Panc1 (cell line): ENCODE measurements at places on chromosomes 1 and 21.

DNA sequence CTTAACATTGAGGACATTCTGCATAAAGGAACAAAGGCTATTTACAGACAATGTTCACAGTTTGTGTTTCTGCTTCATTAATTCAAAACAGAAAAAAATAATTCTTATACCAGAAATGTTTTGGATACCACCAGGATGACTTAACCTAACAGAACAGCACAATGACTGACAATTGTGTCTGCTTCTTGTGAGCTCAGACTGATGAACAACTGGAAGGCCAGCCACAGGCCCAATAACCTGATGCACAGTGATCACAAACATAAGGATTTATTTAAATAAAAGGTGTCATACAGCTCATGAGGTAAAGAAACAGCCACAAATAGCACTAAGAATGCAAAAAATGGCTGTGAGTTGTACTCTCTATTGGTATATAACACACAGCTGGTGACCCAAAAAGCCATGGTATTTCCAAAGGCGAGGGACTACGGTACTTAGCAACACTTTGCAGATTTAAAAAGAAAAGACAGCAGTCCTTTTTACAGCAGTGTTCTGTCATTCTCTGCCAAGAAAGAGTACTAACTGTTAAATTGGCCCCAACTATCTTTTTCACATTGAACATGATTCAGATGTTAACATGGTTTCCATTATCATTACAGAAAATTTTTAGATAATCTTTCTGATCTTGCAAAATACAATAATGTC lies 32.1 kb upstream of the DDAH1 start:
- no peak for DNase-seq
- peak overlapping the region; percentile 85 for H3K27ac ChIP-seq
- H3K27me3 ChIP-seq: no peaks in the 10 kb centered on the region
- no peak overlapping the region for H3K4me3 ChIP-seq
- H3K36me3 ChIP-seq: no peaks in the 10 kb centered on the region; the same call in 1 of the 2 replicates
- H3K4me1 ChIP-seq: peaks cover 45% of the 10 kb centered on the region

GRCh38 chr1:47340227-47340626 lies 6.6 kb downstream of the CMPK1 start:
- H3K27me3 ChIP-seq: no peaks in the 10 kb centered on the region
- DNase-seq: no peak
- H3K4me1 ChIP-seq: peaks cover 4% of the 10 kb centered on the region; the same call in 1 of the 2 replicates

DNA sequence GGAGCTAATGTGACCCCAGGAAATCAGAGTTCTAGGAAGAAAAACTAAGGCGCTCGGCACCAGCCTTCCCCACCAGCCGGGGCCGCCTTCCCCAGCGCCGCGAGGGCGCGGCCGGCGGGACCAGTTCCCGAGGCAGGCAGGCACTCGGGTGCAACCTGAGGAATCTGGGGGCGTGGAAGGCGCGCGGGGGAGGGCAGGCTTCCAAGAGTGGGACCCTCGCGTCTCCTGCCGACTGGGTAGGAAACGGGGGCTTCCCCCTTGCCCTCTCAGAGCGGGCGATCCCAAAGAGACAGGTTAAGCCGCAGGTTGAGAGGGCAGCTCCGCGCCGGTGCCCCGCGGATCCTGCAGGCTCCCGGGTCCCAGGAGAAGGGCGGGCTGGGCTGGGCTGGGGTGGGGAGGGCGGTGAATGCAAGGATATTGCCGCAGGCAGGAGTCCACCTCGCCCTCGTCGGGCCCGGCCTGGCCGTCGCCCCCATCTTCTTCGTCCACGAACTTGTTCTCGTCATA lies 431 bp downstream of the ARPC5 start:
- peak overlapping the region; percentile 88 for H3K27ac ChIP-seq
- H3K4me1 ChIP-seq: peaks cover 19% of the 10 kb centered on the region
- H3K36me3 ChIP-seq: peaks cover 12% of the 10 kb centered on the region

GRCh38 chr1:109875874-109876273 lies 34.8 kb upstream of the CSF1 start:
- DNase-seq: no peak
- H3K36me3 ChIP-seq: no peaks in the 10 kb centered on the region
- H3K4me3 ChIP-seq: no peak overlapping the region

- DNase-seq: no peak
- H3K4me3 ChIP-seq: no peak overlapping the region
- H3K4me1 ChIP-seq: no peaks in the 10 kb centered on the region
- no peaks in the 10 kb centered on the region for H3K27me3 ChIP-seq
- H3K27ac ChIP-seq: no peak overlapping the region
Observed at GRCh38 chr1:174786358-174786757, 213.4 kb upstream of the CACYBP start.

- H3K4me3 ChIP-seq: no peak overlapping the region
- no peaks in the 10 kb centered on the region for H3K27me3 ChIP-seq
- H3K4me1 ChIP-seq: 0 out of 2 replicates have a peak, but pooled peaks cover 12% of the 10 kb centered on the region
- H3K36me3 ChIP-seq: no peaks in the 10 kb centered on the region
Observed at GRCh38 chr21:42096566-42096965, 25.4 kb downstream of the UMODL1 start.

DNA sequence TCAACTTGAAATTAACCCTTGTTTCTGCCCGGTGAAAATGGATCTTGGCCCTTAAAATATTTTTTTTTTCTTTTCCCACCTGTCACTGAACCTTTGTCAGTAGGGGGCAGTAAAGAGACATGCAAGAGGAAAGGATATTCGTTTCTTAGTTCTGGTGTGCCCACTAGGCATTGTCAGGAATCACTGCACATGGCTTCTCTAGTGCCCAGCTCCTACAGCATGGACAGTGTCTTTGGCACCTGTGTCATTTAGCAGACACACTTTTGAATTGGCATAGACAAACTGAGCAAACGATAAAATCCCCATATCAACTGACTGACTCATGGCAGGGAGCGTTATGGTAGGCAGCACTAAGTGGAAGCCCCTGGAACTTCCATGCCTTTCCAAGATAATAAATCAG lies 1048.1 kb downstream of the BRINP3 start:
- H3K4me1 ChIP-seq: no peaks in the 10 kb centered on the region
- no peaks in the 10 kb centered on the region for H3K36me3 ChIP-seq
- no peak overlapping the region for H3K27ac ChIP-seq
- DNase-seq: peak; percentile 7
- H3K27me3 ChIP-seq: no peaks in the 10 kb centered on the region
- H3K4me3 ChIP-seq: no peak overlapping the region

GRCh38 chr1:90728502-90729287 lies 11.6 kb upstream of the BARHL2 start:
- H3K27ac ChIP-seq: no peak overlapping the region
- no peak overlapping the region for H3K4me3 ChIP-seq
- no peak for DNase-seq
- H3K36me3 ChIP-seq: no peaks in the 10 kb centered on the region
- peaks cover 10% of the 10 kb centered on the region for H3K27me3 ChIP-seq
- H3K4me1 ChIP-seq: no peaks in the 10 kb centered on the region

- no peaks in the 10 kb centered on the region for H3K27me3 ChIP-seq
- no peaks in the 10 kb centered on the region for H3K36me3 ChIP-seq
- no peak for DNase-seq
- H3K4me1 ChIP-seq: no peaks in the 10 kb centered on the region
- no peak overlapping the region for H3K27ac ChIP-seq
Observed at GRCh38 chr1:223022641-223023473, 120.2 kb downstream of the TLR5 start.

DNA sequence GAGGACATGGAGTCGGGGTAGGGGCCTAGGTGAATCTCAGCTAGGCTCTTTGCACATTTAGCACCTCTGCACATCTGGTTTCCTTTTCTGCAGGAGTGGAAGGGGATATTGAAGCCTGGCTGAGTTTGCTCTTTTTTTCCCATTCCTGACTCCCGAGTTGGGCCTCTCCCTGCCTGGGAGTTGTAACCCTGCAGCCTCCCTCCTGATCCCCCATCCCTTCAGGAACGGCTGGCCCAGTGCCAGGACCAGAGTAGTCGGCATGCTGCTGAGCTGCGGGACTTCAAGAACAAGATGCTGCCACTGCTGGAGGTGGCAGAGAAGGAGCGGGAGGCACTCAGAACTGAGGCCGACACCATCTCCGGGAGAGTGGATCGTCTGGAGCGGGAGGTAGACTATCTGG lies 836 bp downstream of the OLFML3 start:
- no peaks in the 10 kb centered on the region for H3K27me3 ChIP-seq
- H3K36me3 ChIP-seq: no peaks in the 10 kb centered on the region
- H3K4me3 ChIP-seq: no peak overlapping the region
- no peaks in the 10 kb centered on the region for H3K4me1 ChIP-seq
- no peak overlapping the region for H3K27ac ChIP-seq

GRCh38 chr21:15370462-15370975 lies 305.7 kb upstream of the NRIP1 start:
- no peak overlapping the region for H3K27ac ChIP-seq
- no peak for DNase-seq
- no peak overlapping the region for H3K4me3 ChIP-seq
- H3K4me1 ChIP-seq: no peaks in the 10 kb centered on the region; the same call in 1 of the 2 replicates
- H3K36me3 ChIP-seq: no peaks in the 10 kb centered on the region
- H3K27me3 ChIP-seq: no peaks in the 10 kb centered on the region

DNA sequence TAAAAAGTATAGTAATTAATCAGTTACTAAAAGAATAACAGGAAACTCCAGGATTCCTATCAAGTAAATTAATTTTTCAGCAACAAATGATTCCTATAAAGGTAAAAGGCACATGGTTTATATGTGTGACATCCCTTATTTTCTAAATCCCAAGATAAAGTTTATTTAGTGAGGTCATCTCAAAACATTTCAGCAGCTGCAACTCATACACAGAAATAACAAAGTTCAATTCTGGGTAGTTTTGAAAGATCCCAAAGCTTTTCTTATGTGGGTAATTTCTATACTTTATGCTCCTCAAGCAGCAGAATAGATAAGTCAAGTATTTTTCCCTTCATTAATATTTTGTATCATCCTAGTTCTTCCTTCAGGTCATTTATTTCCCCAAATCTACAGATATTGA lies 117.7 kb downstream of the EIF4G3 start:
- no peaks in the 10 kb centered on the region for H3K27me3 ChIP-seq
- H3K36me3 ChIP-seq: no peaks in the 10 kb centered on the region
- H3K4me1 ChIP-seq: peaks cover 1% of the 10 kb centered on the region; the same call in 1 of the 2 replicates
- no peak overlapping the region for H3K27ac ChIP-seq
- H3K4me3 ChIP-seq: no peak overlapping the region
- no peak for DNase-seq

GRCh38 chr1:31368611-31369107 lies 4.2 kb downstream of the FABP3 start:
- no peaks in the 10 kb centered on the region for H3K4me1 ChIP-seq
- no peak overlapping the region for H3K27ac ChIP-seq
- H3K4me3 ChIP-seq: no peak overlapping the region
- DNase-seq: no peak
- no peaks in the 10 kb centered on the region for H3K36me3 ChIP-seq

DNA sequence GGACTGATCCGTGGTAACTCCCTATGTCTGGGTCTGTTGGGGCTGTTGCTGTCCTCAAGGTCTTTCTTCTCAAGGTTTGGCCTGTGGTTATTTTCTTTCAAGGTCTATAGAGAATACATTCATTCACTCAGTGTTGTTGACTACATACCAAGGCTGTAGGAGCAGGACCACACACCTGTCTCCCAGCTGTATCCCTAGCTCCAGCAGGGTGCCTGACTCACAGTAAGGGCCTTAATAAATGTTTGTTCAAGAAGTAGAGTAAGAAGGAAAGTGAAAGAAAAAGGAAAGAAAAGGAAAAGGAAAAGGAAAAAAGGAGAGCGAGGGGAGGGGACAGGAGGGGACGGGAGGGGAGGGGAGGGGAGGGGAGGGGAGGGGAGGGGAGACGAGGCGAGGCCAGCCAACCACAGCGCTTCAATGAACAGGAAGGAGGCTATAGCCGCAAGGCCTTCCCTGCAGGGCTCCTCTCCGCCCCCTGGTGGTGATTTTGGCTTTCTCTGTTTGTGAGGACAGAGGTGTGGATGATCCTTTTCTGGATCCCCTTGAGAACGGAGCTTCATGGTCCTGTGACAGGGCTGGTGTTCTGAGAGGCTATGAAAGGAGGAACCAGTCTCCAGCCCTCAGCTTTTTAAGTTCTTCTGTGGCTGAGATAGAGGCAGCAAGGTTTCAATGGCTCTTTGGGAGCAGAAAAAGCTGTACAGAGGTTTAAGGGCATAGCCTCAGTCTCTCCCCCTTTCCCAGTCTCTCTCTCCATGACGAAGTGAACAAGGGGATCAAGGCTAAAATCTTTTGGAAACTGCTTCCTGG lies 30.6 kb upstream of the LCE5A start:
- H3K27me3 ChIP-seq: 0 out of 2 replicates have a peak, but pooled peaks cover 3% of the 10 kb centered on the region
- no peak for DNase-seq
- H3K36me3 ChIP-seq: no peaks in the 10 kb centered on the region
- no peaks in the 10 kb centered on the region for H3K4me1 ChIP-seq
- no peak overlapping the region for H3K27ac ChIP-seq
- H3K4me3 ChIP-seq: no peak overlapping the region

GRCh38 chr21:39137248-39138178 lies 45.7 kb downstream of the PSMG1 start:
- H3K4me1 ChIP-seq: peaks cover 12% of the 10 kb centered on the region
- peak overlapping the region; percentile 45 for H3K27ac ChIP-seq
- no peaks in the 10 kb centered on the region for H3K36me3 ChIP-seq
- DNase-seq: no peak
- H3K27me3 ChIP-seq: no peaks in the 10 kb centered on the region

DNA sequence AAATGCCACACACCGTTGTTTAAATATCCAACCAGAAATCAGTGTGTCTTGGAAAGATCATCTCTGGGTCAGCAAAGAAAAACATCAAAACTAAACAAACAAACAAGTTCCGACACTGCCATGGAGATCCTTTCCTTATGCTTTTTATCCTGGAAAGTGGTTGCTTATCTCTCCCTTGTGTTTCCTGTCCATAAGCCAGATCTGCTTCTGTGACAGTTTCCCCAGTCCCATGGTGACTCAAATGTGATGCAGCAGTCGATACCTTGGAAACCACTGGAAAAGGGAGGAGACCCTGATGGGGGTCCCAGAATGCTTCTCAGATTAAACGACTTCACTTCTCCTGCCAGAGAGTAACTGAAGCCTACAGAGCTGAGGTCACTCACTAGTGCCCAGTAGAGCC lies 94.7 kb downstream of the DMRTA2 start:
- H3K4me1 ChIP-seq: no peaks in the 10 kb centered on the region
- DNase-seq: no peak
- no peaks in the 10 kb centered on the region for H3K36me3 ChIP-seq
- H3K27me3 ChIP-seq: peaks cover 21% of the 10 kb centered on the region

DNA sequence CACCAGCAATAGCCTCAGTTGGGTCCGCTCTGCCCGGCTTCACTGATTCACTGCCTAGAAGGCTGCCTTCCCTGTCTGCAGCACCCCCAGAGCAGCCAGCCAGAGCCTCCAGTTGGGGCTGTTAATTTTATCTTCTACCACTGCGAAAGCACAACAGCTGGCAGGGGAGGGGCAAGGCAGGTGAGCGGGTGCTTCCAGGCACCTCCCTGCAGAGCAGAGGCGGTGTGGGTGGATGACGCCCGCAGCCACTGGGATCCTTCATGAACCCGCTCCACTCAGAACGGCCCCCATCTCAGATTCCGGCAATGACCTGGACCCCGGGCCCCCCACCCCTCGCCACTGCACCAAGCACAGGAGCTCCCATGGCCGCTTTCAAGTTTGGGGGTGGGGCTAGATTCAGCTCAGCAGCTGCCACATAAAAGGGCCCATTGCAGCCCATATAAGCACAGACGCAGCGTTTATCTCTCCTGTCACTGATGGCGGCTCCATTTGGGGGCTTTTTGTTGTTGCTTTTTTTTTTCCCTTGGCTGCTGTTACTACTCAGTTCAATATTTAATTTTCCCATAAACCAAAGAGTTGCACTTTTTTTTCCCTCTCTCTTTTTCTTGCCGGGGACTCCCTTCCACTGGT lies 128.0 kb upstream of the KLHDC7A start:
- no peak overlapping the region for H3K27ac ChIP-seq
- H3K27me3 ChIP-seq: peaks cover 17% of the 10 kb centered on the region; the same call in 1 of the 2 replicates
- H3K36me3 ChIP-seq: no peaks in the 10 kb centered on the region
- H3K4me1 ChIP-seq: no peaks in the 10 kb centered on the region

- H3K27ac ChIP-seq: no peak within 1 kb of the TSS
- H3K4me1 ChIP-seq: no peaks in the 10 kb centered on the region
- no peak within 1 kb of the TSS for H3K4me3 ChIP-seq
- no peaks in the 10 kb centered on the region; the same call in 1 of the 2 replicates for H3K27me3 ChIP-seq
- DNase-seq: no peak
Observed at GRCh38 chr1:22652881-22653316, at the start of gene C1QB. Gene C1QB, plus strand, starts transcription at chr1:22653236. Its CDS starts 6,227 bp downstream, at chr1:22659463.
